ENCODE measurements at places on chromosomes 12 and 14.
A peak's percentile ranks its signal among the peaks of the same experiment; 100 is the strongest.

DNA sequence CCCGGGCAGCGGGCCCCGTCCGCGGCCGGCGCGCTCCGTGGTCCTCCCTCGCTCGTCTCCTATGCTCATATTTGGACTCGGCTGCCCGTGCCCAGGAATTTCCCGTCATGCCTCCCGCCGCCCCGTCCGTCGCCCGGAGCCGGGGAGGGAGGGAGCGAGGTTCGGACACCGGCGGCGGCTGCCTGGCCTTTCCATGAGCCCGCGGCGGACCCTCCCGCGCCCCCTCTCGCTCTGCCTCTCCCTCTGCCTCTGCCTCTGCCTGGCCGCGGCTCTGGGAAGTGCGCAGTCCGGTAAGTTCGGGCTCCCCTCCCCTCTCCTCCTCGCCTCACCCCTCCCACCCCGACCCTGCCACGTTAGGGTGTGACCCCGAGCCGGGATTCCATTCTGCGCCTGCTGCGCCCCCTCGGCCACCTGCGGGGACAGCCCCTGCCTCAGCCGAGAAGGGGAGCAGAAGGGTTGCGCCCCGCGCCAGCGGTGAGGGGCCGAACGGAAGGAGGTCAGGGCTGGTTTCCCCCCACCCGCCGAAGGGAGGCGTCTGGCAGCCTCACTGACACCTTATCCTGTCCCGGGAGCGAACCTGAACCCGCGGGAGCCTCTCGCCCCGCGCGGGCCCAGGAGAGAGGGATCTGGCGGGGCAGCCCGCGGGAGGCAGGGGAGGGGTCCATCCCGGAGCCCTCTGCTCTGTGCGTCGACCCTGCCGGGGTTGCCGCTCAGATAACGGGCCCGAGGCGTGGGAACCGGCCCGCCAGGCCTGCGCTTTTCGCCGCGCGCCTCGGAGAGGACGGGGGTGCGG lies at the start of gene MSRB3:
TSS of gene MSRB3 (plus strand) at position 108 of the 793 bp plus-strand sequence. CDS start 29,897 bp downstream, outside the sequence.
- DNase-seq = peak; percentile 92

DNA sequence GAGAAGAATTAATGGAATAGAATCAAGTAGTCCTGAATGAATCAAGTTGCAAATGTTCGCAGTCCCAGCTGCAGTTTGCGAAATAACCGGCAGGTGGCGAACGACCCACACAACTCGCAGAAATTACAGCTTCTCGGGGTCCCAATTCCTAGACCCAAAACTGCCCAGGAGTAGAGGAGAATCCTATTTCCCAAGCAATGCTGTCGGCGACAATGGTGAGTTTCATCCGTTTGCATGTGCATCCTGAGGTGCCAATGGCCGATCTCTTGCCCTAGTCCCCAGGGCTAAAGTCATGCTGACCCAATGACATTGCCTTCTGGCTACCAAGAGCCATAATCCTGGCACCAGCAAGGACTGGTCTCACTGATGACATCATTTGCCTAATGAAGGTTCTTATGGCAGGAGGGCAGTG lies 8.5 kb upstream of the ASCL1 start:
- peak; percentile 77 for DNase-seq

- no peak for DNase-seq
Measured at GRCh38 chr12:65922077-65922476, 97.8 kb downstream of the HMGA2 start.

GRCh38 chr12:127435439-127435838 lies 831.5 kb upstream of the TMEM132C start:
- DNase-seq = no peak

GRCh38 chr14:102796661-102797190 lies 19.5 kb downstream of the TRAF3 start:
- no peak for DNase-seq

Data from neural progenitor cell (in vitro differentiated cells).